ENCODE measurements at places on chromosomes 5 and 9.

- no peak for DNase-seq
Observed at GRCh38 chr9:76266649-76267283, 127.5 kb downstream of the RFK start.

- DNase-seq: no peak
Observed at GRCh38 chr9:92752812-92753404, 11.7 kb downstream of the BICD2 start.

GRCh38 chr9:125829743-125830142 is 82.6 kb downstream of the PBX3 start:
- DNase-seq: peak; percentile 13

DNA sequence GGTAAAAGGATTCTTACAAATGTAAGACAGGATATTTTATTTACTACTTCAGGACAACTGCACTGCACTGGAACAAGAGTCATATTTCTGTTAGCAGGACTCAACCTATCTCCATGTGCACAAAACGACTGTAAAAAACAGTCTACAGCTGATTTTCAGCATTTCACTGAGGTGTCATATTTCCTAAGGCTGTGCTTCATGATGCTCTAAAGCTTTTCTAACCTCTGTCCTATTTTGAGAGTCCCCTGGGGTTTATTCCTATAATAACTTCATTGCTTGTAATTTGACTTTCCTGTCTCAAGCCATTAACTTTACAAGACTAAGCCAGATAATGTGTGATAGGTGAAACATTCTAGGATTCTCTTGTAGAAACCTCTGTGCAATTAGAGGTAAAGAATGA is 472.3 kb downstream of the HINT1 start:
- DNase-seq: no peak

DNA sequence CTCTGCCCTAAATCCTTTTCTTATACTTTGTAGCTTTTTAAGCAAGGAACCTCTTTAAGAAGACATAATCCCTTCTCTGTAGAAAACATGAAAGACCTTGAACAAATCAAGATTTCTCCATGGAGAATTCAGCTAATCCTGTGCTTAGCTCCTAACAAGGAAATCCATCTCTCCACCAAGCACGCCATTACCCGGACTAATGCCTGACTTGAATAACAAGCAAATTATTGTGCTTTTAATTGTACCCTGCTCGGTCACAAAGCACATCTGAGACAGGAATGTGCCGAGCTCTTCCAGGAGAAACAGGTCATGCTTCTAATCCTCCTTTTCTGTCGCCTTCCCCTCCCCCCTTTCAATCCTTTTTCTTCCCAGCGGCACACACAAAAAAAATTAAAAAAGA is 141.3 kb downstream of the PSAT1 start:
- no peak for DNase-seq

DNA sequence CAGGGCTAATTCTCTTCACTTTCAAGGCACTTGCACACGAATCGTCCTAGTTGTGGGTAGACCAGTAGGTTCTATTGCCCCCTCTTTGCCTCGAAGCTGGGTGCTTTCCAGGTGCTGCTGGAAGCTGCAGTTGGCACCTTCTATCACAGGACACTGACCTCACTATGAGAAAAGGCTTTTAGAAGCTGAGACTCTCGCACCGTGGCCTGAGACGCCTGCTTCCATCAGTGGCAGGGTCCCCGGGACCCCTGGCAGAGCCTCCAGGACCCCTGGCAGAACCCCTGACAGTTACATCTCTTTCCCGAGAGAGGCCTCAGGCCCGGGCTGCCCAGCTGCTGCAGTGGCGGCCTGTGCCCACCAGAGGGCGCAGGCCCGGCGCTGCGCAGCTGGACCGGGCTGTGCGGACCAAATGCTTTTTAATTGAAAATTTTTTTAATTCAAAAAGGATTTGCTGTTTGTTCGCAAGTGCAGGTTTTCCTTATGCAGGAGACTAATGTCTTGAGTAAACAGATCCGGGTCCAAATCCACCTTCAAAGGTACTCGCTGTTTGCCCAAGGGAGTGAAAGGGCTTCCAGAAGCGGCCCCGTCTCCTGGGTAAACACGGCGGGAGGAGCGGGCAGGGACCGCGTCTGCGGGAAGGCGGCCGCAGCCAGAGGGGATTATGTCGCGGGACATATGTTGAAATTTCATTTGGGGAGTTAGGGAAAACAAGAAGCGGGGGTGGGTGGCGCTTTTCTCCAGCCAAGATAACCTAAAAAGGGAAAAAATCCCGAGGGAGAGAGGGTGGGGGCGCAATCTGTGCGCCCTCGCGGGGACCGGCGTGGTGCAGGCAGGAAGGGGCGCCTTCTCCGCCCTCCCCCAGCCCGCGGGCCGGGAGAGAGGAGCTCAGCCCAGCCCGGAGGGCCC is 114.5 kb upstream of the LMX1B start:
- DNase-seq: no peak

- DNase-seq: no peak
Observed at GRCh38 chr5:38557308-38557710, 863 bp upstream of the LIFR start.

DNA sequence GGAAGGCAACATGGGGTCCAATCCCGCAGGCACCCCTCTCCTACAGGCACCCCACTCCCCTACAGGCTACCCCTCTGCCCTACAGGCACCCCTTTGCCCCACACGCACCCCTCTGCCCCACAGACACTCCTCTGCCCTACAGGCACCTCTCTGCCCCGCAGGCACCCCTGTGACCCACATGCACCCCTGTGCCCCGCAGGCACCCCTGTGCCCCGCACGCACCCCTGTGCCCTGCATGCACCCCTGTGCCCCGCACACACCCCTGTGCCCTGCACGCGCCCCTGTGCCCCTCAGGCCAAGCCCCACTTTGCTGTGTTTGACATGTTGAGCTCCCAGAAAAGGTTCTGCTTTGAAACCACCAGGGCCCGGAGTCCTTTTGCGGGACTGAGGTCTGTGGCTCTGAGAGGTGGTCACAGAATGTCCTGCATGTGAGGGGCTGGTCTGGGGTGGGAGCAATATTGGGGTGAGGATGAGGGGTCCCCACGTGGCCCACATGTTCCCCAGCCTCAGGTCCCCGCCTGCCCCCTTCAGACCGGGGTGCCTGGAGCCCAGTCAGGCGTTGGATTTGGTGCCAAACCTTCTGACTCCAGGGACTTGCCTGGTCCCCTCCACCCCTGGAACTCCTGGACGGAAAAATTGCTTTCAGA is 616 bp upstream of the QRFP start:
- no peak for DNase-seq

- DNase-seq: no peak
Observed at GRCh38 chr5:67426961-67427849, 230.6 kb upstream of the CD180 start.

DNA sequence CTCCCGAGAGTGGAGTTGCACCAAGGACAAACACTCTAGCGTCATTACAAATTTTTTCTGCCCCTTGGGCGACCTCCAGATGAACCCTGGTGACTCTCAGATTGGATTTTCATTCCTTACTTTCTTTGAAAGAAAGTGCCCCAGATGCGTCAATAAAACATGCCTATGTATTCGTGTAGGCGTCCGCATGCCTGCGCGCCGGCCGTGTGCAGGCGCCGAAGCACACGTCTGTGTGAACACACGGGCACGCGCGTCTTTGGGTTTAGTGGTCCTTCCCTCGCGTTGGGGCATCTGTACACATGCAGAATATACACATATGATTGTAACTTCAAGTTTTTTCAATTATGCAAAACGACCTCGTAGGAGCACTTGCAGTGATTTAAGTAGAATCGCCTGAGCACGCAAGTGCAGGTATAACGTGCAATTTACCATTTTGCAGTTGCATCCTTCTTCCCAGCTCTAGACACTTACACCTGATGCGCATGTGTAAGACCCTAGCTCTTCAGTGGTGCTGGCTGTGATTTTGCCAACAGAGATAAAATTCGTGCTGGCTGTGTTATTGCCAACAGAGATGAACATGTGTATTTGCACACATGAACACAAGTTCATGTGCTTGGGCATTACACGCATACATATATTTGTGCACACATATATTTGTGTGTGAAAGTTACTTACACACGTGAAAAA is 1.9 kb upstream of the LHX2 start:
- no peak for DNase-seq

DNA sequence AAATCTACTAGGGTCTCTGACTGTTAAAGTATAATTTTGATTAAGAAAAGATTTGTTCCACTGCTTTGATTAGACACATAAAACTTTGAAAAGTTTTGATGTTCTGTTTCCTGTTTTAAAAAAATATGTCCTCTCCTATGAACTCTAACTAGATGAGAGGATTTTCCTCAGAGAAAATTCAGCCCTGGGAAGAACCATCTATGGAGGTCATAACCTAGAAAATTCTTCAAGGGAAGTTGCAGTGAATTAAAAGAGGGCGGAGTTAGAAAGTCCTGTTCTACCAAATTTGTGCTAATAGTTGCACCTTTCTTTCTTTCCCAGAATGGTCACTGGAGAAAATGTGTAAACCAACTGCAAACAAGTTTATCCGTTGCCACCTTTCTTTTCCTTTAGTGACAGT is 27.7 kb downstream of the PIK3R1 start:
- no peak for DNase-seq

GRCh38 chr5:172860520-172861443 is 26.7 kb downstream of the ERGIC1 start:
- DNase-seq: no peak

GRCh38 chr5:14326035-14326903 is 183.1 kb downstream of the TRIO start:
- no peak for DNase-seq

GRCh38 chr5:135186662-135187522 is 152.9 kb upstream of the PITX1 start:
- no peak for DNase-seq

DNA sequence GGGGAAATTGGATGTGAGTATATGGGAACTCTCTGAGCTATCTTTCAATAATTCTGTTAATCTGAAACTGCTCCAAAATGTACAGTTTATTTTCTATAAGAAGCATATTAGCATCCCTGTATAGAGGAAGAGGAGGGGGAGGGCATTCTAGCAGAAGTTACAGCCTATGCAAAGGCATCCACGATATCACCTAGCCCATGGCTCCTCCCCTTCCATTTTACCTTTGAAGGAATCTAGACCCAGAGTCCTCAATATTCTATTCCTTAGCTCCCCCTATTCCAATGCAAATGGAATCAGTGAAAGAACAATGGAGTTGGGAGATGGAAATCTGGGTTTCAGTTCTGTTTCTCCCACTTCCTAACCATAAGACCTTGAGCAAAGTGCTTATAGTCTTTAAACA is 132.9 kb upstream of the IFNE start:
- DNase-seq: no peak
